MV-4-11 (cell line): ENCODE measurements at places on chromosomes 13 and 19.

DNA sequence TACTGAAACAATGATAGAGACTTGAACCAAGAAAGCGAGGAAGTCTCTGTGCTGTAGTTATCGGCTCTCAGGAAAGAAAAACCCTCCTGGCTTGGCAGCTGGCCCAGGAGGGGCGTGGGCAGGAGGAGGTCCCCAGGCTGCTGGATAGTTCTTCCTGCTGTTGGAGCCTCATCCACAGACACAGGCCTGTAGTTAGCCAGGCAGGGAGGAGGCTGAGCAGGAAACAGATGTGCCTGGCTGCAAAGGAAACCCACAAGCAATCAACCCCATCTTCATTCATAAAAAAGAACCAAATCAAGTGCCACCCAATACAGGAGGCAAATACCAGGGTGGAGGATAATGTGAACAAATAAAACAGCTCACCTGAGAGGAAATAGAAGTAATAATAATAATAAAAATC, 86.2 kb downstream of the IRS2 start:
- DNase-seq: peak; percentile 95

DNA sequence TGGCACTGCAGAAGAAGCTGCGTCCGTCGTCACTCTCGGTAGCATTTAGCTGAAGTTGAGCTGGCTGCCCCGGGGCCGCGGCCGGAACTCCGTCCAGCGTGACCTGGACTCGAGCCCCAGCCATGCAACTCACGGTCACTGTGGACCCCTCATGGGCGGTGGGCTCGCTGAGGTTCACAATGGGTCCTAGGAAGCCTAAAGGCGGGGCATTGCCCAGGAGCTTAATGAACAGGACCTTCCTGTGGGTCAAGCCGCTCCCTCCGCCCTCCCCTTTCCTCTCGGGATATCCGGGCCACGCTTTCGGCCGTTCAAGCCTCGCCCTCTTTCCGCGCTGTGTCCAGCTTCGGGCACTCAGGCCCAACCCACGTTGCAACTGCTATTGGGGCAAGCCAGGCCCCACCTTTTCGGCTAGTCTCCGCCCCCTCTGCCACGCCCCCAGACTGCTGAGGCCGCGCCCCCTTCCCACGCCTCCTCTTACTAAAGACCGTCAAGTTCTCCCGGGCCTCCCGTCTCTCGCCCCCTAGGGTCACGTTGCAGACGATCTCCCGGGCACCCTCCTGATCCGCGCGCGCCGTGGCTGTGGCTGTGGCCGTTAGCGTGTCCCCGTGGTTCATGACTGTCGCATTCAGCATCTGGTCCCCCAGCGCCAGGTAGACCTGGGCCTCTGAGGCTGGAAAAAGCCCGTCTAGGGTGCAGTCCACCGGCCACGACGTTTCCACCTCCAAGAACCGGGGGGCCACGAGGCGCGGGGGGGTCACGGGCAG, 1.4 kb upstream of the RAVER1 start:
- DNase-seq: peak; percentile 94

GRCh38 chr19:17075035-17075863, at the start of the genes HAUS8 and MYO9B:
HAUS8 (minus strand) TSS chr19:17075452; CDS start chr19:17075422, 30 bp downstream.
MYO9B (plus strand) TSS chr19:17075777; CDS start chr19:17101718, 25,941 bp downstream.
- DNase-seq: peak; percentile 99

GRCh38 chr19:32053376-32053775, 292.0 kb upstream of the ZNF507 start:
- no peak for DNase-seq

- no peak for DNase-seq
Observed at GRCh38 chr13:104315606-104316005, 1249.4 kb upstream of the SLC10A2 start.

DNA sequence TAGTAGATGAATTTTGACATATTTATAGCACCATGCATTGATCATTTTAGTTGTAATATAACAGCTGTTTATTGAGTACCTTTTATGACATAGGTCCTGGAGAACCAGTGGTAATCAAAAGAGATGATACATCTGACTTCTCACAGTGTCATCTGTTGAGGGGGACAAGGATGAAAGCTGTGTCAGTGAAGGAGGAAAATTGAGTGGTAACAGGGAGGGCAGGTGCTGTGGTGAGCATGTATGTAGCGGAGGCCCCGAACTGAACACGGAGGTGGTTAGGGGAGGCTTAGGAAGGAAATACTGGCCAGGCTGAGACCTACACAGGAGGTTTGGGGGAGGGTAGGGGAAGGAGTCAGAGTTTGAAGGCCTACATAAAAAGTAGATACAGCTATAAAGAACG, 199.7 kb downstream of the GGACT start:
- DNase-seq: no peak

- no peak for DNase-seq
Observed at GRCh38 chr13:22690756-22691155, 490.0 kb upstream of the SGCG start.

- no peak for DNase-seq
Observed at GRCh38 chr13:27665333-27665732, 43.6 kb downstream of the POLR1D start.

GRCh38 chr13:53382008-53382407, 353.4 kb downstream of the OLFM4 start:
- no peak for DNase-seq
